ENCODE measurements at places on chromosomes 5 and 9.

DNA sequence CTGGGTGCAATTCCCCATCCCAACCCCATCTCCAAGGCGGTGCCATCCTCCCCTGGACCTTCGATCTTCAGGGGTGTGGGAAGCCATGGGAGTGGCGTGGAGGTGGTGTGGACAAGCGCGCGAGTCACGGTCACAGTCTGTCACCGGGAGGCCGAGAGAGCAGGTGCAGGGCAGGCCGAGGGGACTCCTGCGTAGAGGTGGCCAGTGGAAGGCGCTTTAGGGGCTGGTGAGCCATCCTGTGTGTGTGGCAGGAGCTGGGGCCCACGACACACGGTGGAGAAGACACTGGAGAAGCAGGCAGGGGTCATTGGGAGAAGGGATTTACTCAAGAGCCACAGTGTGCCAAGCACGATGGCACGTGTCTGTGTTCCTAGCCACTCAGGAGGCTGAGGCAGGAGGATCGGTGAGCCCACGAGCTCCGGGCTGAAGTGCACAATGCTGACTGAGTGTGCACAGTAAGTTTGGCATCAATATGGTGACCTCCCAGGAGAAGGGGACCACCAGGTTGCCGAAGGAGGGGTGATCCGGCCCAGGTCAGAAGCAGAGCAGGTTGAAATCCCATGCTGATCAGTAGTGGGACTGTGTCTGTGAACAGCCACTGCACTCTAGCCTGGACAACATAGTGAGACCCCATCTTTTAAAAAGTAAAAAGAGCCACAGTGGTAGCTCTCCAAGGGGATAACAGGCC lies 145.1 kb upstream of the PHYKPL start:
- DNase-seq, result no peak

DNA sequence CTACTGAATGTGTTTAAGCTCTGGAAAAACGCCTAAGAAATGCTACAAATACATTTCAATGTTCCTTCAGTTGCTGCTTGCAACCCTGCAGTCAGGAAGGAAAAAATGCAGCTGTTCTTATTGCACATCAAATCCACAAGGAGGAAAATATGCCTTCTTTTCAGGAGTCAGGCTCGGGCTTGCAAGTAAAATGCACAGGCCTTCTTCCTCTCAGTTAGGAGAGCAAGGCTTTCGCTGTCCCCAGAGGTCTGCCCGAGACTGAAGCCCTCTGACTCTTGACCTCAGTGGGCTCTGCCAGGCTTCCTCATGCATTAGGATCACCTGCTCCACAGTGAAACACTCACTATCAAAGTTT lies 899 bp upstream of the SHC3 start:
- DNase-seq, result no peak

GRCh38 chr9:97866848-97867247 lies 13.8 kb downstream of the FOXE1 start:
- DNase-seq, result no peak

DNA sequence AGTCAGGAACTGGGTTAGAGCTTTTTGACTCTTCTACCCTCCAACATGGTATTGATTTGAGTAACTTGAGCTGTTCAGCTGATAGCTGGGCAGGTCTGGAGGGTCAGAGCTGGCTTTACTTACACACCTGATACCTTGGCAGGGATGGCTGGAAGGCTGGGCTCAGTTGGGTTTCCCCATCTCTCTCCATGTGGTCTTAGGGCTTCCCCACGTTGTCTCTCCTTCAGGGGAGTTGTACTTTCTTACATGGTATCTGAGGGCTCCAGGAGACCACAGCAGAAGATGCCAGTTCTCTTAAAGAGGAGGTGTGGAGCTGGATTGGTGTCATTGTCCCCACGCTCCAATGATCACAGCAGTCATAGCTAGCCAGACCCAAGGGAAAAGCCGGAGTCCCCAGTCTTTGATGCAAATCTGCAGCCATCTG lies 25.6 kb downstream of the ISOC1 start:
- no peak for DNase-seq

DNA sequence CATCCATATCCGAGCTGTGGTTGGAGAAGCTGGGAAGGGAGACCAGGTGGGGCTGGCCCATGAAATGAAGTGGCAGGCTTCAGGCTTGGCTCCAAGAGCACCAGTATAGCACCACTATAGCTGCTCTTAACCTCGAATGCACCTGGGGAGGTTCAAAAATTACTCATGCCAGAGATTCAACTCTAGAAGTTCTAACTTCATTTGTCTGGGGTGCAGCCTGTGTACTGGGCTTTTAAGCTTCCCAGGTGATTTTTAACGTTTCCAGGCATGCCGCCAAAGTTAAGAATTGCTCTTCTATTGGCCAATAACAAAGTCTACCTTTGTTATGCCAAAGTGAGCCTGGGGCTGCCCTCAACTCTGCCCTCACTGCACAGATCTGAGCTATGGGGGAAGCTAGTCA lies 458 bp downstream of the PRSS3 start:
- no peak for DNase-seq

DNA sequence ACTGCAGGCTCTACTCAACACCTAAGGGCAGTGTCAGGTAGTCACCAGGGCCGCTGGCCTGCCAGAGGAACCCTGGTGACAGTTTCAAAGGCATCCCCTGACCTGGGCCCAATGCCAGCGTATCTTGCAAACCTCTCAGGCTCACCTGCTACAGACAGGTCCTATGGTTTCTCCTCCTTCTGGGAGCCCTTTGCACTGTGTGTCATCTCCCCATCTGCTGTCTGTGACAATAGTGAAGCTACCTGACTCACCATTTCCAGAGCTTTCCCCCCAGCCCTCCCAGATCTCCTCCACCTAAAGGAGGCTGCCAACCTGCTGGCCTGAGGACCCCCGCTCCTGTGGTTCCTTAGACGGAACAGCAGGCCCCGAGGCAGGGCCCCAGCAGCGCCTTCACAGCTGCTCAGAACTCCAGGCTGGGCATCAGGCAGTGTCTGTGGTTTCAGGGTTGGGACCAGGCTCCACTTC lies 203.1 kb downstream of the FSTL4 start:
- no peak for DNase-seq

GRCh38 chr9:69519470-69520240 lies 152.5 kb downstream of the APBA1 start:
- no peak for DNase-seq

- no peak for DNase-seq
Observed at GRCh38 chr5:65307088-65307487, 174.6 kb downstream of the ADAMTS6 start.

GRCh38 chr9:16223074-16223871 lies 647.2 kb downstream of the BNC2 start:
- no peak for DNase-seq

DNA sequence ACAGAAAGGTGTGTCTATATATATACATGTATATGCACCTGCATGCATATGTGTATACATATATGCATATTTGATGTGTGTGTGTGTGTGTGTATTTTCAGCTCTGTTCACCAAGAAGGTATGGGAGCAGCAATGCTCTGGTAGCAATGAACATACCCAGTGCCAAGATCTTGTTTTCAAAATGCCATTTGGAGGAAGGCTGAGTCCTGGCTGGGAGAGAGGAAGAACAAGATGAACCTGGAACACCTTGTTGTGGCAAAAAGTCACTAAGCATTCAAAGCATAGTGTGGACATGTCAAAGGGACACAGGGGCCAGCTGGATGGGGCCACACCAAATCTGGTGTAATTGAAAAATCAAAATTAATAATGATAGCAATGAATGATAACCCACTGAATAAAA lies 31.8 kb upstream of the NEK6 start:
- DNase-seq, result no peak

- no peak for DNase-seq
Observed at GRCh38 chr5:149405550-149406202, 26.6 kb upstream of the IL17B start.

DNA sequence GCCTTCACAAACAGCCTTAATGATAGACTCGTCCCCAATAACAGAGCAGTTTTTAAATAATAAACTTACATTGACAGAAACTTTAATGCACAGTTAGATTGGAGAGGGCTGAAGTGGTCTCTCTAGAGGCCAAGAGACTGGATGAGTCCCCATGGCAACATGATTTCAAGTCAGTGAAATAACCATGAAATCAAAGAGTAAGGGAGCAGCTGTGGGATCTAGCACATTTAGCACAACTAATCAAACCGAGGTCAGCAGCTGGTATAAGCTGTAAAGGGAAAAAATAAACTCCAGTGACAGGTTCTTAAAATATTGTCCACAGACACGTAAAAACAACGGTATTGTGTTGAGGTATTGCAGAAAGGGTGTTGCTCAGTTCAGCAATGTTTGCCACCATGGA lies 916.6 kb downstream of the DNAH5 start:
- no peak for DNase-seq

DNA sequence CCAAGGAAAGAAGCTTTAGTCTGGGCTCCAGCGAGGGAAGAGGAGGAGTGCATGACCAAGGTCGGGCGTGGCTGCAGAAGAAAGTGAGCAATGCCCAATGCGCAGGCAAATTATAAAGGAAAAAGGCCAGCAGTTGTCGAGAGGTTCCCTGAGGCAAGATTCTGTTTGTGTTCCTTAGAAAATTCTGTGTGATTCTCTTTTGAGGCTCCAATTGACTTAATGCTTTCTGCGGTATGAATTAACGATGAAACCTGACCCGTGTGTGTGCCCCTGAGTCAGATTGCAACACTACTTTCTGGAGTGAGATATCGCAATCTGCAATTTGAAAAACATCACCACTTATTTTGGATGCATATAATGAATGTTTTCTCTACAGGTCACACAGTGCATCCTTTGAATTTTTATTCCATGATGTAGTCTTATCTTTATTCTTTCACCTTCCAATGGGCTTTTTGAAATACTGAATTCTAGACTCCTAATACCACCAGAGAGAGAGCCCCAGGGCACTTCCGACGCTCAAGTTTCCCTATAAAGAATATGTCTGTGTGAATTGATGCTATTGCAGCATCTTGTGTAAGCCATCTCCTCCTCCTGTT lies 117.9 kb upstream of the IL6ST start:
- DNase-seq, result no peak

DNA sequence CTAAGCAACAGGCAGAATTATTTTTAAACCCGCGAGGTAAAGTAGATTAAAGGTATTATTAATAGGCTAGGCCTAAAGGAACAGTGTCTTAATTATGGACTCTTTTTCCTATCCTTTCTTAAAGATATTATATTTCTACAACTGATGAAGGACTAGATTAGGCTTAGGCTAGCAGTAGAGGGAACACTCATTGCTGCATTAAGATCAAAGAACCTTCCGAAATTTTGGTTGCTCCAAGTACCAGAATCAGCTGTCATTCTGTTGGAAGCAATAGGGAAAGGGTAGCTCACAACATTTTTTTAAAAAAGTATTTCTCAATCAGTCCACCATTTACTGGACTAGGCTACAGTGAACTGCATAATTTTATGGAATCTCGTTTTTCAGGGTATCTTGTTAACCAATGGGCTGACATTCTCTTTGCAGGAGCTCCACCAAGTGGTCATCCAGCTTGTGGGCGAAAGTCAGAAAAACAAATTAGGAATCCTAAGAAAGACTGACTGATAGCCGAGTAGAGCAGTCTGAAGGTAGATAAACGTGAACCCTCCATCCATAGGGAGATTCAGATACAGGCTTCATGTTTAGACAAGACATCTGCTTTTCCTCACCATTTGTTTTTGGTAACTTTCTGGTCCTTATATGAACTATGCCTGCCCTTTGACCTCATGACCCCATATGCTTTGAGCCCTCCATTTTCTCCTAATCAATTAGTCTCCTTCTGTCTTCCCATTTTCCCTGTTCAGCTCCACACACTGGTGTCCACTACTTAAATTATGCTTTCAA lies 103.6 kb upstream of the CHD1 start:
- no peak for DNase-seq

GRCh38 chr5:136772491-136772890 lies 407.1 kb upstream of the TRPC7 start:
- DNase-seq, result no peak

DNA sequence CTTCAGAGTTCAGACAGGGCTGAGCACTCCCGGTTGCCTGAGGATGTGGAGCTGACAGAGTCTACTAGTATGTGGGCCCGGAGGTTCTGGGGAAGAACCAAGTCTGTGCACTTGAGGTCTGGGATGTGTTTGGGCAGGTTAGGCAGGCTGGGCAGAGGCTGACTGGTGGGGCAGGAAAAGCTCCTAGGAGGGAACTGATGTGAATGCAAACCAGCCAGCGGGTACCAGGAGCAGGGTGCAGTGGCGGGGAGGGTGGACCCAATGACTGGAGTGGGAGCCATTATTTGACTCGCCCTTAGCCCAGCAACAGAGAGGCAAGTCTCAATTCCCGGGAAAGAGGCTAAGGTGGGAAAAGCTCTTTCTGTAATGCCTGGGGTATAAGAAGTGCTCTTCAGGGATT lies 419.9 kb upstream of the DAP start:
- no peak for DNase-seq

DNA sequence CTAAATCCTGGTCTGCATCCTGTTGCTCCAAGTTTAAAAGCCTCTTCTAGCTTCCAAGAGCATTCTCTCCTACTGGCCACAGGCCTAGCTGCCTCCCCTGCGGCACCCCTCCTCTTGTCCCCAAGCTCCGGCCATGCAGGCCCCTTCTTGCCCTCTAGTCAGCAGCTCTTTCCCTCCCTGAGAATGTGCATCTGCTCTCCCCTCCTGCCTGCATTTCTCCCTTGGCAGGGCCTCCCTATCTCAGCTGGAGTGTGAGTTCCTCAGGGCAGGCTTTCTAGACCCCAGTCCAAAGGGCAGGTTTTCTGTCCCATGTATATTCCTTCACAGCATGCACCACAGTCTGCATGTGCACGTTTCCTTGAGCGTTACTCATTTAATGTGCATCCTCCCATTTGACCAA lies 24.6 kb upstream of the BARX1 start:
- DNase-seq, result no peak

DNA sequence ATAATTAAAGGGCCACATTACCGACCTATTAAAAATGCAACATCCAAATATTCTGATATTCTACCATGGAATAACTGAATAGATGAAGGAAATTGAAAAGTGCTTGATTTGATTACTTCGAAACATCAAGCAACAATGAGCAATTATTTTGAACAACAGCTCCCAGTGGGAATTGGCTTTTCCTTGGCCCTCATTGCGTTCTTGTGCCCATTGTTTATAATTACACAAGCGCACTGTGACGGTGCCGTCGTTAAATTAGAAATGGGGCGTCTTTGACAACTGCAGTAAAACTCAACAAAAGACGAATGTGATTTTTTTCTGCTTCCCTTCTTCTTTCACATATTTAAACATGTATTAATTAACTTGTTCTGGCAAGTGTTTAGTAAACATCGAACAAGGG lies 61.6 kb downstream of the CDH6 start:
- DNase-seq, result no peak

- no peak for DNase-seq
Observed at GRCh38 chr9:36035006-36035405, 1.7 kb upstream of the RECK start.

GRCh38 chr5:17147170-17147569 lies 70.3 kb upstream of the BASP1 start:
- DNase-seq, result no peak

Measured in activated naive CD8-positive, alpha-beta T cell treated with anti-CD3 and anti-CD28 coated beads, Interleukin-2, amount 50 U/mL, for 16 hours (primary cell).